ENCODE measurements at places on chromosomes 1 and 21.

DNA sequence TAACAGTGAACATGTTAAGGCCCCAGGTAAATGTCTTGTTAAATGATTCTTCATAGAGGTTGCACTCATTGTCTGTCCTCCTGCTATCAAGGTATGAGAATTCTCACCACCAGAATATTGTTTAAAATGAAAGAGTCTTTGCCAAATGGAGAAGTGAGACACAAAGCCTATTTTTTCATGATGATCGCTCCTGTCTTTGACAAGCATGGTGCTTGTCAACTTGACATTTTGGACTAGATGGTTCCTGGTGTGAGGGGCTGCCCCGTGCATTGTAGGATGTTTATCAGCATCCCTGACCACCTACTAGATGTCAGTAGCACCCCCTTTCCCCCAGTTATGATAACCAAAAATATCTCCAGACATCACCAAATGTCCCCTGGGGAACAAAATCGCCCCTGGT is 65.6 kb downstream of the MDM4 start:
- no peak for DNase-seq

GRCh38 chr21:23968722-23969647 is 1638.3 kb downstream of the MRPL39 start:
- peak; percentile 70 for DNase-seq

DNA sequence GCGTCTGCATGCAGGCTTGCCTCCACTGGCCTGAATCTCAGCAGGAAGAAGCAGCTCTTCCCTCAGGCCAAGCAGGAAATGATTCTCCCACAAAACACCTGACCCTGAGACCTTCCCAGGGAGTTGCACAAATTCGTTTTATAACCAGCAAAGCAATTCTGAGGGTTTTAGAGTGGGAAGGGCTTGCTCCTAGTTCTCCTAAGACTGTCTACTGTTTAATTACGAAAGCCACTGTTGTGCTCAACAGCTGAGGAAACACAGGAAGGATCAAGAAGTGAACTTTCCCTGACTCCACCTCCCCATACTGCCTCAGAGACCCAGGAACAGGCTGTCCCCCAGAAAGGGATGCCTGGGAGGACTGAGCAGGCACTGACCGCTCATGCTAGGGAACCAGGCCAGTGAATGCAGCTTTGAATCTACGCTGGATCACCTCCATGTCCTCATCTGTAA is 37.0 kb upstream of the PUM1 start:
- DNase-seq = peak; percentile 62

GRCh38 chr1:234628089-234628488 is 18.1 kb upstream of the IRF2BP2 start:
- no peak for DNase-seq

- no peak for DNase-seq
Measured at GRCh38 chr1:19465123-19465522, 20.2 kb downstream of the CAPZB start.

GRCh38 chr1:191086910-191087309 is 609.2 kb upstream of the BRINP3 start:
- no peak for DNase-seq

DNA sequence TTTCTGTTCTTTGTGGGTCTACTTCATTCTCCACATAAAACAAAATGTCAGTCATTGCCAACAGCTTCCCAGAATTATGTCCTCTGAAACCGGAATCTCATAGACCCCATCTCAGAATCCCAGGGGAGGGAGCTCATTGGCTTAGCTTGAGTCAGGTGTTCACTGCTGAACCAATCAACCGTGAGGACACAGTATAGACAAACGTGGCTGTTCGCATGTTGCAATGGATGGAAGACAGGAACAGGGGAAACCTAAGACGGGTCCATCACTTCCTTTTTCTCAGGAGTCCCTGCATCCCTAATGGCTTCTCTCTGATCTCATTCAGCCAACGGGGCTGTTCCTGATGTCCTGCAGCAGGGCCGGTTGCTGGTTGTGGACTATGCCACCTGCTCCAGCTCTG is 9.1 kb downstream of the CELA2A start:
- DNase-seq = peak; percentile 49

GRCh38 chr1:89068291-89068690 is 3.3 kb upstream of the GBP1 start:
- DNase-seq = no peak
